Left renal pelvis (tissue), 4 donors: ENCODE measurements at places on chromosomes 7 and 10. TPM values are rescaled to one million over a fixed set of nuclear protein-coding genes. Genes with fewer than 3 reads are reported as not detected.

DNA sequence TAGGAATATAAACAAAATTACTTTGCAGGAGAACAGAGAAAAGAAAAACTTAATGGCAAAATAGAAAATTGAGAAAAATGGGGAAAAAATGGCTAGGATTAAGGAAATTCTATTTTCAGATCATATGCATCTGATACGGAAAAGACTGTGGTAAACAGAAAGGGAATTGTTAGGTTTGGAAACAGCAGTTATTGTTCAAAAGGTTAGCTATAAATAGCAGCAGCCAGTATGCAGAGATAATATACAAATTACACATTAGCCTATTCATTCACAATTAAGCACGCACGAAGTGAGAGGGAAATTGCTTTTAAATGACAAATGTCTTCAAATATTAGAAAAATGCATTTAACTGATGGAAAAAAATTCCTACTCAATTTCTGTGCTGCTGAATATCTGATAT lies 224.1 kb upstream of the FAM3C start:
- DNase-seq, result no peak

- no peak for DNase-seq
These were observed 416.5 kb downstream of the MAGI2 start for GRCh38 chr7:79037001-79037400.

- DNase-seq, result no peak
These were observed 123.1 kb upstream of the EEPD1 start for GRCh38 chr7:36029853-36030515.

DNA sequence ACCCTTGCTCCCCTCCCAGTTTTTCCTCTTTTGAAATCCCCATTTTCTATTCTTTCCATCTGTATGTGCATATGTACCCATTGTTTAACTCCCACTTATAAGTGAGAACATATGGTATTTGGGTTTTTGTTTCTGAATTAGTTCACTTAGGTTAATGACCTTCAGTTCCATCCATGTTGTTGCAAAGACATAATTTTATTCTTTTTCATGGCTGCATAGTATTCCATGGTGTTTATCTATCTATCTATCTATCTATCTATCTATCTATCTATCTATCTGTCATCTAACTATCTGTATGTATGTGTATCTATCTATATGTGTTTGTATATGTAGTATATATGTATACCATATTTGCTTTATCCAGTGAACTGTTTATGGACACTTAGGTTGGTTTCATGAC lies 264.2 kb upstream of the SEMA3E start:
- no peak for DNase-seq

DNA sequence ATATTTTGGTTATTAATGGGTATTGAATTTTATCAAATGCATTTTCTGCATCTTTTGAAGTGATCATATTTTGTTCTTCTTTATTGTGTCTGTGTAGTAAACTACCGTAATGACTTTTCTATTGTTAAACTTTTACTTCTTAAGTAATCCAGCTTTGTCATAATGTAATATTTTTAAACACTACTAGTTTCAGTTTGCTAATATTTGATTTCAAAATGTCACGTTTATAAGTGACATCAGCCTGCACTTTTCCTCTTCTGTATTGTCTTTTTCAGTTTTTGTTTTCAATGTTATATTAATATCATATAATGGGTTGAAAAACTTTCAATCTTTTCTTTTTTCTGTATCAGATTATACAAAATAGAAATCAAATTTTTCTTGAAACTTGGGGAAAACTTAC lies 71.6 kb upstream of the ANKRD1 start:
- no peak for DNase-seq

The GNAT3 gene
- not detected for polyA plus RNA-seq

The ZNF12 gene
- 50.4 TPM for polyA plus RNA-seq

The SPDYE8 gene
- 0.23 TPM for polyA plus RNA-seq

The STEAP2 gene
- 14.9 TPM for polyA plus RNA-seq

The HOGA1 gene
- polyA plus RNA-seq, result 49.9 TPM

The LAMB1 gene
- 642 TPM for polyA plus RNA-seq

DNA sequence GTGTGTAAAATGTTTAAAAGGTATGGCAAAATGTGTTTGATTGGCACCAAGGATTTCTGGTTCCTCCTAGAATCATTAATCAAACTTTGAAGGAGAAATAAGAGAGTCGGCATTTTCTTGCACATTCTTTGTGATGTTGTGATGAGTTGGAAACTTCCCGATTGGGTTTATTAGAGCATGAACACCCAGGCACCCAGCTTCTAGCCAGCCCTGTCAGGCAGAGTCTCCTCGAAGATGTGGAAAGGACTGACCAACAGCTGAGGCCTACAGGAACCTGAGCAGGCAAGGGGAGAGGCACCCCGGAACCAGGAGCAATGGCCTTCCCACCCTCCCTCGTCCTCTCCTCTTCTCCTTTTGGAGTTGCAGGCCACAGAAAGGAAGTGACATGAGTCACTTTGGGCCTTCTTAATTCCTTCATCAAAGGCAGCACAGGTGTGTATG lies 68.7 kb downstream of the EGFR start:
- DNase-seq, result no peak

DNA sequence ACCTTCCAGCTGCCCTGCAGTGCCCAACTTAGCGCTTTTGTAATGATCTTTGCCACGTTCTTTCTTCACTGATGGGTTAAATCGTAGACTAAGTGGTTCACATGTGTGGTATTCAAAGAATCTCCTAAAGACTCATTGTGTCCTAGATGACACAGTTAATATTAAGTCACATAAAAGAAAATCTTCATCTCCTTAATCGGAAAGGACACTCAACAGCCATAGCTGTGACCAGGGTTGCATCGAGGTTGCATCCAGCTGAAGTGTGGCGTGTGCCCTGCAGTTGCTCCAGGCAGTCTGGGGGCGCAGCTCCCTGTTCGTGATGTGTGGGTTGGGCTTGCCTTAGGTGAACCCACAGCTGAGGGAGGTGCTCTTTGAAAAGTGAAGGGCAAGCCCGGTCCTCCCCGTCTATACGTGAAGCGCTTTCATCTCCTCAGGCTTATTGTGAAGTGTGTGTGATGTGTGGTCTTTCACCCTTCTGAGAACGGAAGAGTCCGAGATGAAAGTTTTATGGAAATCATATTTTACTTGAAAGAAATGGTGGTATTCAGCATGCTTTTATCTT lies 122.7 kb downstream of the TRRAP start:
- DNase-seq, result no peak

The NUB1 gene
- 76.2 TPM for polyA plus RNA-seq

GRCh38 chr7:132622081-132622480 lies 45.8 kb upstream of the PLXNA4 start:
- DNase-seq, result no peak
